GM04504 (cell line): ENCODE measurements at places on chromosomes 13 and 19.

- DNase-seq: no peak
These were observed 669 bp downstream of the GADD45B start for GRCh38 chr19:2476451-2477140.

DNA sequence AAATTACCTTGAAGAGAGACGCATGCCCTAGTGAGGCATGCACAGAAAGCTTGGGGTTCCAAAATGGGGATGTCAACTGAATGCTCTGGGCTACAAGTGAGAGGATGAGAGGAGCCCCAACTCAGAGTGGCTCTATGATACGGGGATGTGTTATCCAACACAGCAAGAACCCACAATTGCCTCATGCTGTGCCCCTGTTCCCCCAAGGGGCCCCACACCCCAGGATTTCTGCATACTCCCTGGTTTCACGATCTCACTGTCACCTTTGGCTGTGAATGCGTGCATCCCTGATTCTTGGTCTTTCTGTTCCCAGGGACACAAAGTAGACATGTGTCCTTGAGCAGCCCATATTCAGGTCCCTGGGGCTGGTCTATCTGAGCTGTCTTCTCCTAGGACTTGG, 29.3 kb downstream of the WDR88 start:
- DNase-seq: no peak

DNA sequence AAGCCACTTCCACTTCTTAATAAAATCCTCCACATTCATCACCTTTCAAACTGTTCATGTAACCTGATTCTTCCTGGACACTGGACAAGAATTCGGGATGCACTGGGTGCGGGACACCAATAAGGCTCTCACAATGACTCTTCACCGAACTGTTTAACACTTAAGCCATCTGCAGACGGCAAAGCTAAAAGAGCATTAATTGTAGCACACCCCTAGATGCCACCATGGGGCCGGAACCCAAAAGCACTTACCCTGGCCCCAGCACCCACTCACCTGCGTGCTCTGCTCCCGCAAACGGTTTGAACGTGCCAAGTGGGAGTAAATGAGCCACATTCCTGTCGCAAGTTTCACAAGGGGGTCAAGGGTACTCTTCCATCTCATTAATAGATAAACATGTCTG, 254.3 kb upstream of the PRR20A start:
- DNase-seq: no peak

DNA sequence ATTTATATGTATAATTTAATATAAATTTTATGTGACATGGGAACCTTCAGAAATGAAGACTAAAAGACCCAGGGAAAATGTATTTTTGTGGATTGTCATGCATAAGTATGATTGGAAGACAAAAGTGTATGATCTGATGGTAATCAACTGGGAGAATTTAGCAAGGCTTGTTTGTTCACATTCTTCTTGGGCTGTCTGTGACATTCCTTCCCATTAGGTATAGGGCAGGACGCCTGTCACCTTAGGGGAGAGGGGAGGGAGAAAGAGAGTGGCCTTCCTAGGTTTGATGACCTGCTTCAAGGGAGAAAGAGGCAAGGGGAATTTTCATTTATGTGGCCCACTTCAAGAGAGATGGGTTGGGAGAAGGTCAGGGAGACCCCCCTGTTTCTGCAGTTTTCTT, 22.4 kb downstream of the PIBF1 start:
- DNase-seq: no peak

GRCh38 chr13:78402708-78403400, 200.5 kb downstream of the POU4F1 start:
- no peak for DNase-seq

- no peak for DNase-seq
These were observed 15.9 kb downstream of the ZNF573 start for GRCh38 chr19:37763488-37763887.

DNA sequence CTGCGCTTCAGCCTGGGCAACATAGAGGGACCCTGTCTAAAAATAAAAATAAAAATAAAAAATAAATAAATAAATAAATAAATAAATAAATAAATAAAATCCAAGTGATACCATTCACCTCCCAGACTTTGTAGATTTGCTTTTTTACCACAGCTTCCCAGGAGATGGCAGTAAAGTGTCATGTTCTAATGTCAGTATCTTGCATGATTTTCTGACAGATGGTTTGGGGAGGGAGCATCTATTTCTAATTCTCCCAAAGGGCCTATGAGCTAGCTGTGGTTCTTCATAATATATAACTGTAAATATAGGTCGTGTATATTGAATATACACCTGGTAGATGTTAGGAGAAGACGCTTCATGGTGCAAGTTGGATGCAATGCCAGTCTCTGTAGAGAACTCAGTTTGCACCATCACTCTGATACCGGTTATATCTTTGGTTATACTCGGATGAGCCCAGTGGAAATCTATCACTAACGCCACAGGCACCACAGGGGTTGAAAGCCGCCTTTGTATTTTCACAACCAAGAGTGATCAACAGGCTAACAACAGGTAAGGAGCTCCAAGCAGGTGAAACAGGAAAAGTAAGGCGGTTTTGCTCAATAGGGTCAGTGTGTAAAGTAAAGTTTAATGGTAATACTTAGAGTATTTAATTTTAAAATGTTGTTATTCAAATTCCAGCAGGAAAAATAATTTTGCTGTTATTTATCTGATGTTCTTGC, 13.9 kb downstream of the APLP1 start:
- peak; percentile 79 for DNase-seq

- peak; percentile 50 for DNase-seq
These were observed 80.4 kb downstream of the LRCH1 start for GRCh38 chr13:46633416-46633815.

DNA sequence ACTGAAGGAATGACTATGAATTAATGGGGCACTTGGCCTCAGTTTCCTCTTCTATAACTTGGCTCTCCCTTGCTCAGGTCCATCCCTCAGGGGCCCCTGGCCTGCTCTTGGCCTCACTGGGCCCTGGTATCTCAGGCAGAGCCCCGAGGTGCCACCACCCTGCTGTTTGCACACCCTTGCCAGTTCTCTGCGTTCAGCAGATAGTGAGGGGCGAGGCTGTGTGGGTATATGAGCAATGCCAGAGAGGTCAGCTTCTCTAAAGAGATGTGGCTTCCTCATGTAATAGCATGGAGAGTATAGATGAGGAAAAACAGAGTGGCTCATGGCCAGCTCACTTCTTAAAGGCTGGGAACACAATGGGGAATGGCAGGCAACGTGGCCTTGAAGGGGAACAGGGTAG, 76.1 kb downstream of the CYSLTR2 start:
- DNase-seq: no peak

GRCh38 chr19:4174895-4175668, 7.3 kb downstream of the SIRT6 start:
- no peak for DNase-seq

- DNase-seq: no peak
These were observed 108.0 kb upstream of the DOCK9 start for GRCh38 chr13:99085808-99086266.

- no peak for DNase-seq
These were observed 400.5 kb upstream of the PCDH9 start for GRCh38 chr13:67630640-67631039.

DNA sequence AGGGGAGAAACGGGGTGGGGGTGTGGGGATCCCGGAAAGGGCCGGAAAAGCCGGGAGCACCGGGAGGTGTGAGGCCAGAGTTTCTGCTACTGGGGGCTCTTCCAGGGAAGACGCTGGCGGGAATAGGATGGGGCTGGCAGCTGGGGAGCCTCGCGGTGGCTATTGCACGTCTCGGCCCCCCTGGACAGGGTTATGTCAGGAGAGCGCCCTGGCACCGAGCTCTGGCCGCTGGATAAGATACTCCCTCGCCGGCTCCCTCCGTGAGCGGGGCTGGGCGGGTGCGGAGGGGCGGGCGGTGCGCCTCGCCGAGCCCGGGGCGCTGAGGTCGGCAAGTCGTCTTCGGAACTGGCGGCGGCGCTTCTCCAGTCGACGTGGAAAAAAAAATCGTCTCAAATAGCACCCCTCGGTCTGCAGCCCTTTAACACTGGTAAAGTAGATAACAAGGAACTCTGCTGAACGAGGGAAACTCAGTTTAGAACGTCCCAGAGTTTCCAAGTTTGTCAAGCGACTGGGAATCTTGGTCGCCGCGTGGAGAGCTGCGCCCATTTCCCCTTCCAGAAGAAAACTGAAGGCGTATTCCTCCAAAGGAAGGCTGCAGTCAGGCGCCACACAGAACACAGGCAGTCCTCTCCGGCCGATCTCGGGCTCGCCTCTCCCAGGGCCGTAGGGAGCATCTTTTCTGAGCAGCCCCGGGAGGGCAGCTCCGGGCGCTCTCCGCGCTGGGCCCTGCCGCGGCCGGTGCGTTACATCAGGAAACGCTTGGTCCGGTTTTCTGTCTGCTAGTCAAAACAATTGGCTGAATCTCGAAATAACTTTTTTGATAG, 115.1 kb downstream of the KCNRG start:
- DNase-seq: peak; percentile 21

- DNase-seq: no peak
These were observed 83.3 kb downstream of the KCTD15 start for GRCh38 chr19:33879818-33880575.

GRCh38 chr13:104473936-104474335, 1407.7 kb upstream of the SLC10A2 start:
- DNase-seq: no peak

- DNase-seq: no peak
These were observed 9.5 kb upstream of the TYK2 start for GRCh38 chr19:10389863-10390262.

- DNase-seq: peak; percentile 59
These were observed 5.5 kb upstream of the SERP2 start for GRCh38 chr13:44368062-44368591.

- DNase-seq: no peak
These were observed 431.7 kb downstream of the SLITRK1 start for GRCh38 chr13:83450591-83450990.

DNA sequence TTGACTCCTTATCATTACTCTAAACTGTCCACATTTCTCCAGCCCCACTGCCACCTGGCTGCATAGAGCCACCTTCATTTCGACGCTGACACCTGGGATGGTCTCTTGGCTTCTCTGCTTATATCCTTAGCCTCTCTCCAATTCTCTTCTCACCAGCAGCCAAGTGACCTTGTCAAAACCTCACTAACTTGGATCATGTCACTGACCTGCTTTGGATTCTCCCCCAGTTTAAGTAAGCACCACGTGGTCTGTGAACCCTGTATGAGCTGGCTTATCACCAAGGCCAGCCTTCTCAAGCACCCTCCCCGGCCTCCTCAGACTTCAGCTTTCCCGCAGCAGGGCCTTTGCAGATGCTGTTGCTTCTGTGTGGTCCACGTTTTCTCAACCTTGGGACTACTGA, 12.3 kb upstream of the GGACT start:
- no peak for DNase-seq

DNA sequence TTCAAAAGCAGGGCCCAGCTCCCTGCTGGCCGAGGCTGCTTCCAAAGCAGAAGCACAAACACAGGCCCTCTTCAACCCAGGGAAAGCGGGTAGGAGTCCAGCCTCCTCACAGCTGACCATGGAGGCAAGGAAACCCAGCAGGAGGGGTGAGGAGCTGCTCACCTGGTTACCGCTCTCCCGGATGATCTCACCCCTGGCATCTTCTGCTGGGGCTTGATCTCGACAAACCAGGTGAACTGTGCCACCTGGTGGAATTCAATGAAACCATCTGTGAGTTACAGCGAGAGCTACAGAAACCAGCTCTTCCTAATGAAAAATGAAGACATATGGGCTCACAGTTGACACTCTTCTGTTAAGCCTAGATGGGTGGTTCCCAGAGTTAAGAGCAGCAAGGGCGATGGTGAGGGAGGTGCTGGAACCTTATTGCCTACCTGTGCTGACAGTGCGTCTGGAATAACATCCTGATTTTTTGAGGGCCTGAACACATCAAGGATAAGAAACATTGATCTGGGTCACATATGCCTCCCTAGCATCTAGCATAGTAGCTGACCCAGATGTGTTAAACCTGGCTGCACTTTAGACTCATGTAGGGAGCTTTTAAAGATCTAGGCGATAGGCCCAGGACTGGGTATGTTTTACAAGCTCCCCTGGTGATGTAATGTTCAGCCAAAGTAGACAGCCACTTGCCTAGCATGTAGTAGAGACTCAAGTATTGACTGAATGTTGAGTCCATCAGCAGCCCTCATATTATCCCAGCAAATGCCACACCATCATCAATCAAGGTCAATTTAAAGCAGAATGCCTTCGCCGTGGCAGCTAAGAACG, 6.1 kb downstream of the DHRS12 start:
- DNase-seq: no peak

- DNase-seq: no peak
These were observed 4.1 kb upstream of the UBAC2 start for GRCh38 chr13:99196466-99197116.

DNA sequence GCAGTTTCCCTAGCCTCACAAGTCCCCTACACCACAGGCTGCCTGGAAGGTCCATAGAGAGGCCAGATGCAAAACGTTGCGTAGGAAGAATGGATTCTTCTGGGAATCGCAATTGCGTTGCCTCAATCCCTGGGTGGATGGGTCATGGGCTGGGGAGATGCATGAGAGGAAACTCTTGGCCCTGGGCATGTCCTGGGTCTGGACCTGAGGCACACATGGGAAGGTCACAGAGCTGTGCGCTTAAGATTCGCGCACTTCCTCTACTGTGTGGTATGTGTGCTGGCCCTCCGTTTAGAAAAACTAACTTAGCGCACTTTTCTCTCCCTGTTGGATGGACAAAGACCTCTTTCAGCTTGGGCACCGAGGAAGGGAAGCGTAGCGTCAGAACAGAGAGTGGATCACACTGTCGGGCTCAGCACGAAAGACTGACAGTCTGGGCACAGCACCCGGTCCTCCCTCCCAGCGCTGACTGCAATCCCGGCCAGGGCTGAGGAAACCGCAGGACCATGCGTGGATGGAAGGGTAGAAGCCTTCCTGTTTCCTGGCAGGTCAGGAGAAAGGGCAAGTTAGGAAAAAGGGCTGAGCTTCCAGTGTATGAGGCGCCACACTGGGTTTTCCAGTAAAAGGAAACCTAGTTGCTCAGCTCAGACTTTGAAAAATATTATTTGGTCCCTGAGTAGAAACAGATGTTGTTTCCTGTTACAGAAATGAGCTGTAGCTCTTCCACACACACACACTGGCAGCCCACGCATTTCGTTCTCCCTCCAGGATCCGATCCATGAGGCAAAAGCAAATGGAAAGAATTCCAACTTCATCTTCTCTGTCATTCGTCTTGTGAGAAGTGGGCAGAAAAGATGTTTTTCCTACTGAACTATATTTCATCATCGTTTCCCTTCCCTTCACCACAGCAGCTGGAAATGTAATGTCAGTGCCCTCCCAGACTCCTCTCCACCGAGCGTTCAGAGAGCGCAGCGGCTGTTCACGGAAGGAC, 86.0 kb downstream of the ING1 start:
- peak; percentile 56 for DNase-seq

DNA sequence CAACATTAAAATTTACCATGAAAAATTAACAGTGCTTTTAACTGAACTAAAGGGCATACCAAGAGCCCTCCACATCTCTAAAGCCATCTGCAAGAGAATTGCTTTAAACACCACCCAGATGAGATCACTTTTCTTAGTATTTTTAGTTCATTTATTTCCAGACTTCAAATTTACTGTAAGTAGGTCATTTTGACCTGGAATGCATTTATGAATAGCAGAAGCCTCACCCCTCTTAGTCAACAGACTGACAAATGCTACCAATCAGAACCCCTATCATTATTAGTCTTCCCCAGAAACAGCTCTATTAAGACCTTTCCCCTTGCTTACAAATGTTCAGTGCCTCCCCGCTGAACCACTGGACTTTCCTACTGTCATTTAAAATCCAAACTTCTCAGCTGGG, 27.3 kb downstream of the RUBCNL start:
- peak; percentile 35 for DNase-seq
